NCI-H1436 (cell line): ENCODE measurements at places on chromosomes 2 and 18.

- no peak for DNase-seq
These were observed 61.9 kb downstream of the RRM2 start for GRCh38 chr2:10184421-10184820.

GRCh38 chr2:48543895-48544294 lies 13.9 kb downstream of the STON1 start:
- no peak for DNase-seq

DNA sequence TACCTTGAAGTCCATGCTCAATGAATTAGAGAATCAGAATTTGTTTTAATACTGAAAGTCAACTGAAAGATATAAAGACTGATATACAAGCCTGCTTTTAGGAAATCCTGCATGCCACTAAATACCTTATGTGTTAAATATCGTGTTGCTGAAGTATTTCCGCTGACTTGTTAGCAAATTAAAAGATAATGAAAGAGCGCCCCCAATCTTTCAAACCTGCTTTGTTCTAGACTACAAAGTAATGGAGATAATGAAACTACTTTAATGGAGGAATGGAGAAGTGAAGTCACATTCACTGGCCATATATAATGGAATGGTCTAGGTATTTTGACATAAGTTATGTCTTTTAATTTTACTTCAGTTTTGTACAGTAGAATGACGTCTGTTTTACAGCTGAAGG lies 95.7 kb downstream of the ASXL3 start:
- no peak for DNase-seq

DNA sequence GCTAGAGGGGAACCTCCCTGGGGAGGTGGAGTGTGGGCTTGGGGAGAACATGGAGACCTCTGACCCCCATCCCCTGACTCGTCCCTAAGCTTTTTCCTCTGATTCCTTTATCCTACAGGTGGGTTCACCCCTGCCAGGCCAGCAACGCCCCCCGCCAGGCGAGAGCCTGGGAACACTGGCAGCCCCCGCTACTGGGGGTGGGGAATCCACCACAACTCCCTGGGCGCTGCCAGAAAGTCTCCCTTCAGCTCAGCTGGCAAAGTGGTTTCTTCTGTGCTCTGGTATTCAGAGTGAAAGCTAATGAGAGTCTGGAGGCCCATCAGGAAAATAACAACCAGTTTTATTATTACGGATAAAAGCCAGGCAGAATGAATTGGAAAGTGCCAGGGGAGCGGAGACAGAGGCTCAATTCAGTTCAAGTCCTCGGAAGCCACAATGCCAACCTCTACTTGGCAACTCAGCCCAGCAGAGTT lies 2.8 kb downstream of the DIPK1C start:
- DNase-seq = no peak

- no peak for DNase-seq
These were observed 277.0 kb downstream of the ZNF521 start for GRCh38 chr18:25074925-25075324.

DNA sequence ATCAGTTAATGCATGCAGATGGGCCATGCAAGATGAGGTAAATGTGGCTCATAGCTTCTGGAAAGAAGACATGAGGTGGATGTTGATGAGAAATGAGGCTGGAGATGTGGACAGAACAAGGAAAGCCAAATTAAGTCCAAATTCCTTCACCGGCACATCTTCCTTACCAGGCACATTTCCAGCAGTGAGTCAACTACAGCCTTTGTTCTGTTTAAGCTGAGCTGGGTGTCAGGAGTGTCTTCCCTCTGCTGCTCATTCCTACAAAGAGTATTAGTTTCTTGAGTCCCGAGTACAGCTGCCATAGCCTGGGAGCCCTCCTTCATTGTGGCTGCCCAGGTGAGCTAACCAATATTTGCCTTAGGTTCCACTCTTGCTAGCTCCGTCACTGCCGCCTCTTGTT lies 945.0 kb downstream of the SLC4A3 start:
- no peak for DNase-seq

DNA sequence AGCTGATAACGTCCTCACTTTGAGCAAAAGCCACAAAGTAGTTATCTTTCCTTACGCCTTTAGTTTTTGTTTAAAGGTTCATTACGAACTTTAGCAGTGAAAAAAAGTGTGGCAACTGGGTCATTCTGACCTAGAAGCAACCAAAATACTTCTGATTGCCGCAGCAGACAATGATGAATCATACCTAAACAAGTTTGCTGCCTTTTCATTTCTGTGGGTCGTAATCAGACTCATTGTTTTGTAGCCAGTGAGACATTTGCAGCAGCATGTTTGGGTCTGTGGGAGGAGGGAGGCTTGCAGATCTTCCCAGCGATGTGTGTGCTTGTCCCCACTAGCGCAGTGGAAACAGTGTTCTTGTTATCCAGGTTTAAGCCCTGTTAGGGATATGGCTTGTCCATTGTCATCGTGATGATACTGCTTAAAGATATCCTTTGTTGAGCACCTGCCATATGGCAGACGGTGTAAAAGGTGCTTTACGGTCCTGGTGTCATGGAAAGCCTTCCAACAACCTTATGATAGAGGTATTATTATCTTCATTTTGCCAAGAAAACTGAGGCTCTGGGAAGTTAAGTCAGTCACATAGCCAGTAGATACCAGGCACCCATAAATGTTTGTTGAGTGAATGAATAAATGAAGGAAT lies 1.3 kb upstream of the GREB1 start:
- DNase-seq = no peak

DNA sequence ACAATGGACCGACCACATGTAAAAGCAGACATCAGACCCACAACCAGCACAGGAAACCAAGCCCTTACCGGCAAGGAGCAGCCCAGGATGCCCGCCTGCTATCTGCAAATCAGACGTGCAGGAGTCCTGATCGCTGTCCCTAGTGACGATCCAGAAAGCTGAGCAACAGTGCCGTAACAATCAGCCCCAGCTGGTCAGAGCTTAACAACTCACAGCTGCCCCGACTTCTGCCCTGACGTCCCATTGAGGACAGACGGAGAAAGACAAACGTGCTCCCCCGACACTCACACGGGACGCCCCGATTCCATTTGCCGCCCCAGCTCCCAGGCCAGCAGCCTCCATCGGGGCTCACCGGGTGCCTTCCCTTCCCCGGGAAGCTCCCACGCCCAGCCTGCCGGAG lies 39.8 kb upstream of the PXDN start:
- no peak for DNase-seq

DNA sequence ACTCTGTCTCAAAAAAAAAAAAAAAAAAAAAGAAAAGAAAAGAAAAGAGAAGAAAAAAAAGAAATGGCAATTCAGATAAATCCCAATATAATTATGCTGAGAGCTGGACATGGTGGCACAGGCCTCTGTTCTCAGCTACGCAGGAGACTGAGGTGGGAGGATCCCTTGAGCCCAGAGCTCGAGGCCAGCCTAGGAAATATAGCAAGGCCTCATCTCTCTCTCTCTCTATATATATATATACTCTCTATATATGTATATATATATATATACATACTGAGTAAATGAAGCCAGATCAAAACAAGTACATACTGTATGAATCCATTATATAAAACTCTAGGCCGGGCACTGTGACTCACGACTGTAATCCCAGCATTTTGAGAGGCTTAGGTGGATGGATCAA lies 30.6 kb upstream of the MYCN start:
- no peak for DNase-seq

- no peak for DNase-seq
These were observed 58.2 kb downstream of the LONRF2 start for GRCh38 chr2:100264121-100264520.

GRCh38 chr2:15861172-15861822 lies 79.1 kb upstream of the MYCN start:
- DNase-seq = no peak

- no peak for DNase-seq
These were observed 29.3 kb downstream of the PDE11A start for GRCh38 chr2:178043266-178043665.

DNA sequence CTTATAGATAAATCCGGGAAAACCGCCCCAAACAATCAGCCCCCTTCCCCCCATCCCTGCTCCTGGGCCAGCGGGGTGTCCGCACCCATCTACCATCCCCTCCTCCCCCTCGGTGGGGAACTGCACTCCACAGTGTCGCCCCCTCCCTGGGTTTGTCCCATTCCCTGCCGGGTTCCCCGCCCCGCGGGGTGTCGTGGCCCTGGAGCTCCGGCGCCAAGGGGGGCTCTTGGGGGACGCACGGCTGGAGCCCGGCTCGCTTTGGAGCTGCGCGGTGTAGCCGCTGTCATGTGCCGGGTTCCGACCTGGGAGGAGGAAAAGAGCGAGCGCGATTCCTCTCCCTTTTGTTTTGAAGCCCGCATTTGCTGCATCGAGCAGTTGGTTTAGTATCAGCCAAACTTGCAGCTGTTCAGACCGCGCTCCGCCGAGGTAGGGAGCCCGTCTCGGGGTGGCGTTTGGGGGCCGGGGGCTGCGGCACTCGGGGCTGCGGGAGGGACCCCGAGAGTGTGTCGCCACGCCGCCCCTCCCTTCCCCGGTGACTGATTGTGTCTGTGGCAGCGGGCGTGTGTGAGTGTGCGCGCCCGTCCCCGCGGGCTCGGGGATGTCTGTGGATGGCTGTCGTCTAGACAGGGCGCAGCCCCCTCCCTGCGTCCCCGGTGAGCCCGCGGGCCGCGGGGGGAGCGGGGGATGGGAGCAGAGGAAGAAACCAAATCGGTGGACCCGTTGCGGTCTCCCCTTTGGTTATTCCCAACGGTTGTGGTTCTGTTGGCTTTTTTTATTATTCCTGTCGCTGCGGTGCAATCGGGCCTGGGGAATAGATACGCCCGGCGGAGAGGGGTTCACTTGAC lies 797 bp downstream of the CTIF start:
- no peak for DNase-seq

- no peak for DNase-seq
These were observed 97.9 kb upstream of the RIOK3 start for GRCh38 chr18:23355206-23355605.

GRCh38 chr18:30358555-30358954 lies 684.0 kb downstream of the DSC3 start:
- DNase-seq = no peak

GRCh38 chr2:25197336-25198208 lies 29.2 kb upstream of the POMC start:
- DNase-seq = no peak

DNA sequence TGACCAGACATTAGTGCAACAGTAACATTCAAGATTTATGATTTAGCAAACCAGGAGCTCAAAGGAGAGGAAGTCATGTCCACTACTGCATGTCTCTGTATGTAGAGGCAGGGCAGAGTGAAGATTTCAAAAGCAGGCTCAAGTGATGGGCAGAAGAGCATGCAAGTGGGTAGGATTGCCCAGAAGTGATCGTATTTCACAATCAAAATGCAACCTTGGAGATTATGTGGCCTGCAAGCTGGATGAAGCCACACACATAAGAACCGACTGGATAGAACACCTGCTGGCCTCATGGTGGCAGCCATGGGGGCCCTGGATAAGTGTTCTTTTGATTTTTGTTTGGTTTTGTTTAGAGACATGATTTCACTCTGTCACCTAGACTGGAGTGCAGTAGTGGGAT lies 286.8 kb upstream of the RAB12 start:
- no peak for DNase-seq

DNA sequence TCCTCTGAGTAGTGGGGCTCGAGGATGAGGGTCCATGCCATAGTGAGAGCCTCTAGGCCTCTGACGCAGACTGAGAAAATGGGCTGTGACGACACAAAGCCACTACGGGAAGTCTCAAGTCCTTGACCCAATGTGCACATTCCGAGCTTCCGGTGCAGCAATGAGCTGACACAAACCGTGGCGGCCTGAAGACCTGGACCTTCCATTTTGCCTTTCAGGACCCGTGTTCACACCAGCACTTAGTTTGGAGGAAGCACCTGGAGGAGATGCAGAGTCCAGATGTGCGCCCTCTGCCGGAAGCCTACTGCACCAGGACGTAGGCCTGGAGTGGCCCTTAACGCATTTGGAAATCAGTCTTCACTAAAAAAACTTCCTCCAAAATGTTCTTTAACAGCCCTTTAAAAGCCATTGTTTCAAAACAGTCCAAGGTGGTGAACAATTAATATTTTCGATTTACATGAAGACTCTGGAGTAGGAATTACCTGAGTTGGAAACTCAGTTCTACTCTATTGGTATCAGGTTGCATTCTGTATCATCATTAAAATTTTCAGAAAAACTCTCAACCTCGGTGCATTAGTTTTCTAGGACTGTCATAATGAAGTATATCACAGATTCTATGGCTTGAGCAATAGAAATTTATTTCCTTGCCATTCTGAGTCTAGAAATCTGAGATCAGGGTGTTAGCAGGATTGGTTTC lies 33.9 kb downstream of the BMP10 start:
- DNase-seq = no peak

DNA sequence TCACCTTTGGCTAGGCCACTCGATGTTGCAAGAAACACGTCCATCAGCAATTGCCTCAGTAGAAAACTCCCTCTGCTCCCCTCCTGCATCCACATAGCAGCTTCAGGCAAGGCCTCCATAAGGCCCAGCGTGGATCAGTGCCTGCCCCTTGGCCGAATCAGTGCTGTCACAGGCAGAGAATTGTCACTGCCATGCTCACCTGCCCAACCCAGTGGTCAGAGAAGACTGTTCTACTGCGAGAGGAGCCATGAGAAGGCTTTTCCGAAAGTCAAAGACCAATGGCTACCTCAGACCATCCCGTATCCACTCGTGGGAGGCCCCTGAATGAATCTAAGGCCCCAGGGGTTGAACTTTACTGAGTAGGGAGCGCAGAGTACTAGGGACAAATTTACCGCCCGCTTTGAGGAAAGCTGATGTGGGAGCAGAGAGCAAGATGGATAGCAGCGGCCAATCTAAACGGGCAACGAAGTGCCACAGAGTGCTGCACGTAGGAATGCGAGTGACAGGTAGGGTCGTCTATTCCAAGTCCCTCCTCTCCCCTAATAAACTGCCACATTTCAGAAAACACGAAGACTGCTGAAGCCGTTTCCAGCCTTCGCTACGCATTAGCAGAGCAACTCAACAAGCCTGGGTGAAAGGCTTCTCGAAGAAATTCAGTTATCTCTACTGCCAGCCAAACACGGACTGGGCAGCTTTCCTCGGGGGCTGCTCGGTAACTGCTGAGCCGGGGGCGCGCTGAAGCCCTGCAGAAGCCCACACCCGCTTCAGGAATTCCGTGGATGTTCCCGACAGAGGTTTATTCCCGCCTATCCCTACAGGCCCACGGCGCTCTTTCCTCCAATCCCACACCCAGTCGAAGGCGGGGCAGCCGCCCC lies 968 bp upstream of the RALBP1 start:
- DNase-seq = no peak
